GM12892 (cell line): ENCODE measurements at places on chromosomes 1 and 21.

- no peak for DNase-seq
These were observed 1.8 kb upstream of the CERS2 start for GRCh38 chr1:150976401-150976821.

- DNase-seq = no peak
These were observed 26.5 kb upstream of the KRTAP19-8 start for GRCh38 chr21:31064803-31065202.

DNA sequence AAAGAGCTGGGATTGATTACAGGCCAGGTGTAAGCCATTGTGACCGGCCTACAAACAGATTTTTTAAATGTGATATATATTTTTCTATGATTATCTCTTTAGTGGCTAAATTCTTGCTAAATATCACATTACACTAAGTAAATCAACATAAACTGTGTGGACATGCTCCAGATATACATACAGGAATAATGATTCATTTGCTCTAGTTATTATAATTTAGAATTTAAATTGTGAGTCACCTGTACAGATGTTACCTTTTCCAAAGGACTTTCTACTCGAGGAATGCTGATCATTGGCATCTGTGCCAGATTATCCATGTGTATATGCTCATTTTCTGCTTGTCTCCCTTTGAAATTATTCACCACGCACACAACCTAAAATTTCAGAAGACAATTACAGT, 90.1 kb downstream of the PLPPR5 start:
- DNase-seq = no peak

GRCh38 chr1:46246548-46247435, 771 bp upstream of the RAD54L start:
- DNase-seq = peak; percentile 87

- no peak for DNase-seq
These were observed 8.6 kb downstream of the S1PR1 start for GRCh38 chr1:101245246-101245927.

GRCh38 chr1:228837817-228838716, 102.8 kb downstream of the RHOU start:
- DNase-seq = no peak

DNA sequence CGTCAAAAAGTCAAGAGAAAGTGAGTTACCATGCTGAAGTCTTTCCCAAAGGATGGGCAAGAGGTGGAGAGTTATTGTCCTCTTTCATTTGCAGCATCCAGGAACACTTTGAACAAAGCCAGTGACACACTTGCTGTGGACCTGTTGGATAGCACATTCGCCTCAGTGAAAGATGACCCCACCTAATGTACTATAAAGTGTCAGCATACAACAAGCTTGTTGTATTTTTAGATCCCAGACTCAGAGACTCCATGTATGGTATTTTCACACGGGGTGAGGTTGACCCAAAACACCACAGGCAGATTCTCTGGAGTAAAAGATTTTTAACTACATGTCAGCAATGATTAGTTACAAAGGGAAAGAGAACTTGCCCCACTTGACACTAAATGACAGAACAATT, 273.8 kb downstream of the PTBP2 start:
- no peak for DNase-seq

DNA sequence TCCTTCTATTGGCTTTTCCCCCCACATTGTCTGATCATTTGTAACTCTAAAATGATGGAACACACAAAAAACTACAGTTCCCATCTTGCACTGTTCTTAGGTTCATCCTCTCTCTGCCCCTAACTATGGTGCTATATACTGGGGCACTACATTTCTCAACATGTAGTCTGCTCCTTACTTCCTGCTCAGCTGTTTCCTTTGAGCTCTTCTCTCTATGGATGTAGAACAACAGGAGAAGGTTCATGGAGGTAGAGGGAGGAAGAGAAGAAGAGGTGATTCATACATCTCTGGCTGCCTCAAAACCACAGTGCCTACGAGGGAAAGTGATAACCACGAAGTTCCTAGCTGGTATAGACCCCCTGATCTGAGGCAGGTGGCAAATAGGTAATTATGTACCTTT, 7.0 kb upstream of the C1orf146 start:
- DNase-seq = no peak

GRCh38 chr1:205530116-205530515, 25.6 kb downstream of the CDK18 start:
- no peak for DNase-seq

DNA sequence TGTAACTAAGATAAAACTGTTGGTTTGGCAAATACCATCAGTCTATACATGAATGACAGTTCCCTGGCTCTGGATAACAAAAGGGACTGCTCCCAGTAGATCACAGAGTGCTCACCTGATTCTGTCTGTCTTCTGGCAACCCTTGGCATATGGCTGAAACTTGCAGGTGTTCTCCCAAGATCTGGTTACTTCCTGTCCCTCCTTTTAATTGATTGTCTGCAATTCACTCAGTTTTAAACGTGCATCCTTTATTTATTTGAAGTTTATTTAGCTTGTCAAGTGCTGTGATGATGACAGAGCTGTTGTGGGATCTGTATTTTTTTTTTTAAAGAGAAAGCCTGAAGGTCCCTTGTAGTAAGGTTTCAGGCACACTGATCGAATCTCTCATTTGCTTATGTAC, 3.4 kb downstream of the KCNA3 start:
- no peak for DNase-seq

DNA sequence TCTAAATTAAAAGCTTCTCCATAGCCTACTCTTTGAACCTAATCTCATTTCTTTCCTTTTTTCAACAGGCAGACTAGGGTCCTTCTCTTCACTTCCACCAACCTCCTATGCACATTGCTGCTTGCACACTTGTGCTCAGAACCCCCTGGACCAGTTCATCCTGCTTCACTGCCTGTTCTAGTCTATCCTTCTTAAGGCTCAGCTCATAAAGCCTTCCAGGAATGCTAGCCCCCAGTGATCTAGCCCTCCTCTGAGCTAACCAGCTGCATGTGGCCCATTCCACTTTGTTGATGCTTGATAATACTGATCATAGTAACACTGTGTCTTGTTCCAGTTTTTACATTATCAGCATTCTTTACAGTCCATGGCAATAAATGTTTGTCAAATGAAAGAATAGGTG, 22.9 kb upstream of the PHGDH start:
- DNase-seq = no peak

DNA sequence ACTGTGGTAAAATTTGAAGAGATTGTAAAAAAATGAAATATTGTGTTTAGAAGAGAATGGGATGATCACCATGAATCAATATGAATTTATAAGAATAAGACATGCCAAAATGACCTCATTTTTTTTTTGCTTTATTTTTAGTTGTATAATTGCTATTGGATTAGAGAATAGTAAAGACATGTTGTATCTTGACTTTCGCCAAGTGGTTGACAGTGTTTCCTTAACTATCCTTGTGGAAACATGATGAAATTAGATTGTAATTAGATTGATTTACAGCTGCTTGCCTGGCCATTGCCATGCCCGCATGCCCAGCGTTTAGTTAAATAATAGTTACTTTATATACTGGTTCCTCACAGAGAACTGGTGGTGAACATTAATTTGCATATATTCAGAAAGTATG, 154.9 kb downstream of the MAGI3 start:
- DNase-seq = no peak

DNA sequence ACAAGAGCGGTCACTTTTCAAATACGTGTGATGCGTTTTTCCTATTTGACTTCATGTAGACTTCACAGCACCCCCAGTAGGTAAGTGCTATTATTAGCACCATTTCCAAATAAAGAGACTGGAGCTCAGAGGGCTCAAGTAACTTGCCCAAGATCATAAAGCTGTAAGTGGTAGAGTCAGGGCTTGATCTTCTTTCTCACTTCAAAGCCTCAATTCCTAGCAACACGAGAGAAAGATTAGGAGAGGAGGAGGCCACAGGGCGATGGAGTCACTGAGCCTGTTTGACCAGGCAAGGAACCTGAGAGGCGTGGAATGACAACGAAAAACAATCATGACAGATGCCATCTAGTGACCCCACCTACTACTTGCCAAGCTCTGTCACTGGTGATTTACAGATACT, 181.0 kb downstream of the FOXD2 start:
- DNase-seq = no peak

DNA sequence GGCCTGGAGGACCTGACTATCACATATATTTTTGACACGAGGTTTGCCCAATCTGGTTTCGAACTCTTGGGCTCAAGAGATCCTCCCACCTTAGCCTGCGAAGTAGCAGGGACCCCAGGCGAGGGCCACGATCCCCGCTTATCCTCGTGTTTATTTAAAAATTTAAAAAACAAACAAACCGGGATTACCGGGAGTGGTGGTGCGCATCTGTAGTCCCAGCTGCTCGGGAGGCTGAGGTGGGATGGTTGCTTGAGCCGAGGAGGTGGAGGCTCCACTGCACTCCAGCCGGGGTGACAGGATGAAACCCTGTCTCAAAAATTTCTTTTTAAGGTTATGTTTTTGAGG, 452 bp upstream of the EXOSC10 start:
- DNase-seq = no peak

GRCh38 chr1:118871582-118872171, 116.5 kb downstream of the TBX15 start:
- no peak for DNase-seq

DNA sequence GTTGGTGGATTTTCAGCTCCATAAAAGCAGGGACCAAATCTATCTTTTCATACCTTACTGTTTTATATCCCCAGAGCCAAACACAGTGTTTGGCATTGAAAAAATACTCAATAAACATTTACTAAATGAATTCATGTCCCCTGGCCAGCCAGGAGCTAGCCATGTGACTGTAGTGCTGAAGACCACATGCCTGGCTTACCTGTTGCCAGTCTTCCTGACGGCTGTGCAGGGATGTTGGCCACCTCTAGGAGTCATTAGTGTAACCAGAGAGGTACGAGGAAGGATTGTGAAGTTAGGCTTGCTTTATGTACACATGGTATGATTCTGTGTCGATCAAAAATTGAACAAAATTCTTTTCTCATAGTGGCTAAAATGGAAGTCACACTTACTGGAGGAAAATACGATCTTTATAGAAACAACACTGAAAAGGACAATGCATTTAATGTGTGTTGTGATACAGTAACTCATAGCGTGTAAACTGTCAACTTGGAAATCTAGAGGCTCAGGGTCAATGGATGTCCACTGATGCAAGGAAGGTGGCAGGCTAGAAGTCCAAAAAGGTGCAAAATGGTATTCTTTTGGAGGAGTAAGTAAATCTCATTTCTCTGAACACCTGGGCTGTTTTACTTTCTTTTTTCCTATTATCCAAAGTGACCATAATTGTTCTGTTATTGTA, 60.9 kb downstream of the FGGY start:
- DNase-seq = no peak

DNA sequence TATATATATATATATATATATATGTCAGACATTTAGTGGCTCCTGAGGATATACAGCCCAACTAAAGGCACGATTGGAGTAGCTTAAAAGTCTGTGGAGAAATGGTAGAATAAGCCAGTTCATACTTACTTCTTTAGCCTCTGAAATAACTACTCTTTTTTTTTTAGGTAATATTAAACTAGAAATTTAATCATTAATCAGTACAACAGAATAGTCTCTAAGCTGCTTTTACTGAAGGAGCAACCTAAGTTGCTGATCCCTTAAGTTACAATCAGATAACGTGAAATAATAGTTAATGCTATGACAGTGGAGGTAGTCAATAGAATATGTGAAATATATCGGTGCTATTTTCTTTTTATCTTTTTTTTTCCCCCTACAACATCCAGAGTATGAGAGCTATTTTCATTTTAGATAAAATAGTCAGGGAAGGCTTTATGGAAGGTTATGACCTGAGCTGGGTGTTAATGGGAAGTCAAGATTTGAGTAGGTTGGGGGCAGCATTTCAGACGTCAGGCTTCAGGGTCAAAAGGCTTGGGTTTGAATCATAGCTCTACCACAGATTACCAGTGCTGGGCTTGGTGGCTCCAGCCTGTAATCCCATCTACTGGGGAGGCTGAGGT, 15.6 kb downstream of the ZMPSTE24 start:
- DNase-seq = no peak

DNA sequence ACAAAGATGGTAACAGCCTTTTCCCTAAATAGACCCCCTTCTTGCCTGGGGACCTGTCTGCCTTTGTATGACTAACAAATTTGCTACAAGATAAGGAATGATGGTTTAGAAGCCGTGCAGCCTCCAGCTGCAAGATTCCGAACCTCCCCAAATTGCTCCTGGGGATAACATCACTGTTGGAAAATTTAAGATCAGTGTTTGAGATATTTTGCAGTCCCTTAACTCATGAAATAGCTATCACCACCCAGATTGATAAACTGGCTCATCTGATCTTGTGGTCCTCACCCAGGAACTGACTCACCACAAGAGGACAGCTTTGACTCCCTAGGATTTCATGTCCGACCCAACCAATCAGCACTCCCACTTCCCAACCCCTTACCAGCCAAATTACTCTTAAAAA, 254.7 kb downstream of the USH2A start:
- no peak for DNase-seq

DNA sequence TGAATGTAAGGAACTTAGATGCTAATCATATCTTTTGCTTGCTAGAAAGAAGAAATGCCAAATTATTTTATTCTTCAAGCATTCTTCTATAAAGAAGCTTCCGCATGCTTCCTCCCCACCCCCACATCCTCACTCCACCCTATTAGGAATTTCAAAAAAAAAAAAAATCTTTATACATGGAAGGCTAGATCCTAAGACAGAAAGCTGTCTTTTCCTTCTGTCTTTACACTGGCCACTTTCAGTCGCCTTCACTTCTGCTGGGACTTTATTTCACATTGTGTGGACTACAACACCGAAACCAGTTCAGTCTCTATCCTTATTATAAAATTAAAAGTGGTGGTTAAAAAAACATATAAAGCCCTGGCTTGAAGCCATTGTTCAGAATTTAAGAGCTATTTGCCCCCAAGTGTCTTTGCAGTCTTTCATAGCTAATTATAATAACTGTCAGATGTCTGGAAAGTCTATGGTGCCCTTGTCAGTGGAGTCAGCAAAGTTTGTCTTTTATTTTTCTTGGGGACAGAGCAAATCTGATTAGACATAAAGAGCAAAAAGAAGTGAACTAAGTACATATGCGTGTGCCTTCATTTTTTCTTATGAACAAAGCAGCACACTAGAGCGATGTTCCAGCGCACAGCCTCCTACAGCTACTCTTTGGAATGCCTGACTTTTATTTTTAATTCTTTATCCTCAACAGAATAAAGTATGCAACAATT, 297.7 kb downstream of the PTPRC start:
- no peak for DNase-seq

DNA sequence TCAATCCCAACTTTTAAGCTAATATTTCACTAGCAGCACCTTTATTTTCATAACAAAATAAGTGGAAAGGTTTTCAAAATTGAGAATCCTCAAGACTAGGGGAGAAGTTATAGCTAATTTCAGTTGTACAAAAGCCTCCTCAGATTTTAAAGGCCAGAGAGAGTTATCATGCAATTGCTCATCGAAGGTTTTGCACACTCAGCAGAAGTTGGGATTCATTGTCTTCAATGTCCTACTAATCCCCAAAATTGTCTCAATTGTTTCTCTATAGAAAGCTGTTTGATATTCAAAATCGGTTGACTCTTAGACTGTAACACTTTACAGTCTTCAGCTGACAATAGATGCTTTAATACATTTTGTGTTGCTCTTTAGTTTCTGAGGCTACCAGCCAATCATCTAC, 170.7 kb upstream of the TNR start:
- no peak for DNase-seq

- DNase-seq = no peak
These were observed 953 bp upstream of the KPRP start for GRCh38 chr1:152756872-152757271.
